Tracheal epithelial cell (primary cell): ENCODE measurements at places on chromosomes 1 and 21. TPM values are rescaled to one million over a fixed set of nuclear protein-coding genes. Genes with fewer than 3 reads are reported as not detected.

MPZ gene
- total RNA-seq, result 0.21 and 0.24 TPM in 2 replicates

VANGL2 gene
- 6.6 and 8.4 TPM in 2 replicates for total RNA-seq

NHLH1 gene
- total RNA-seq, result not detected in 2 replicates

ENAH gene
- total RNA-seq, result 68.4 and 72.3 TPM in 2 replicates

CYP4A11 gene
- total RNA-seq, result not detected in 2 replicates
